IMR-90 (cell line): ENCODE measurements at places on chromosomes 4 and X. TPM values are rescaled to one million over a fixed set of nuclear protein-coding genes. Genes with fewer than 3 reads are reported as not detected.

The RS1 gene
- not detected in 2 replicates for polyA plus RNA-seq

The SPIN2A gene
- 0.10 and 0.63 TPM in 2 replicates for polyA plus RNA-seq

GRCh38 chr4:38132107-38132673, 172.0 kb downstream of the PTTG2 start:
- DNase-seq = peak; percentile 99

- DNase-seq = no peak
Observed at GRCh38 chrX:135421932-135422809, at the start of gene SMIM10L2A. SMIM10L2A (plus strand) TSS chrX:135421944; CDS start chrX:135422132, 188 bp downstream.

DNA sequence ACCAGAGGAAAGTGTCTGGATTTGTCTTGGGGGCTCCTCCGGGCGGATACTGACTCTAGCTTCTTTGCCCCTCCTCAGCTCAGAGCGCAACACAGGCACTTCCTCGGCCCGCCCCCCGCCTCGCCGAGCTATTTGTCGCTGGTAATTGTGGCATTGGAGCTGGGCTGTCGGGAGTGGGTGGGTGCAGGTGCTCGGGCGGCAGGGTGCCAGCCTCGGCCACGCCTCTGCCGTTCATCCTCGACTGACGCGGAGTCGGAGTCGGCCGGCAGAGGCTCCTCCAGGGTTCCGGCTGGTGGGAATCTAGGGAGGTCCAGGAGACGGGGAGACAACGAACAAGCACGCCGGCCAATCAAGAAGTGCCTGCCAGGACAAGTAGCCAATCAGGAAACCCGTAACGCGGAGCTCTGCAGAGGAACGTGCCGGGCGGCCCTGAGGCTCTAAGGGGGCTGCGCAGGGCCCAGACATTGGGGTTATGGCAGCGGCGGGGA, 3.9 kb upstream of the SYN1 start:
- DNase-seq = peak; percentile 76

DNA sequence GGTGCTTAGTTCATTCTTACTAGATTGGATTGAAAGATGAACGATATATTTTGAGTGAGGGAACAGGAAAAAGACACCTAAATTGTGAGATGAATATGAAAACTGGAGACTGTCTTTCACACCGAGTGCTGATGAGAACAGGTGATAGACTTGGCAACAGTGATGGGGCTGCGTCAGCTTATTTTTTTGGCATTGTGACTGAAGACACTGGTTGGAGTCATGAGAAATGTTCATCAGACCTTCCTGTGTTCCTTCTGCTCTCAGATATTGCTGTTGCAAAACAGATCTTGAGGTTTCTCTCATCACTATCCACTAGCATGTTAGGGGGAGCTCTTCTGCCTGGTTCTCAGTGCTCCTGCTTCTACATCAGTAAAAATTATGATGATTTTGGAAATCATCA, 124.2 kb upstream of the KCNIP4 start:
- no peak for DNase-seq
